ENCODE measurements at places on chromosomes 7 and 10.

- DNase-seq = no peak
Observed at GRCh38 chr10:60086421-60086820, 180.1 kb upstream of the CCDC6 start.

DNA sequence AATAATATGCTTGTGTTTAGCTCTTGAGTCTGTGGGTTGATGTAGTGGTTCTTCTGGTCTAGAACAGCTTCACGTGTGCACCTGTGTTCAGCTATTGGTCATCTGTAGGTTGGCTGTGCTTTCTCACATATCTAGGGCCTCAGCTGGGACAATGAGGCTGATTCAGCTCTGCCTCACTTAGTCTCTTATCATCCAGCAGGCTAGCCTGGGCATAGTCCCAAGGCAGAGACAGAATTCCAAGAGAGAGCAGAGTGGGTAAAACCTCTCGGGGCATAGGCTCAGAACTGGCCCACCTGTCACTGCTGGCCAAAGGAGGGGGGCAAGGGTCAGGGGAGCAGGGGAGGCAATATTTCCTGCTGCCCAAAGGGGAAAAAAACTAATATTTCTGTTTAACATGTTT, 32.0 kb upstream of the MXI1 start:
- DNase-seq = no peak

DNA sequence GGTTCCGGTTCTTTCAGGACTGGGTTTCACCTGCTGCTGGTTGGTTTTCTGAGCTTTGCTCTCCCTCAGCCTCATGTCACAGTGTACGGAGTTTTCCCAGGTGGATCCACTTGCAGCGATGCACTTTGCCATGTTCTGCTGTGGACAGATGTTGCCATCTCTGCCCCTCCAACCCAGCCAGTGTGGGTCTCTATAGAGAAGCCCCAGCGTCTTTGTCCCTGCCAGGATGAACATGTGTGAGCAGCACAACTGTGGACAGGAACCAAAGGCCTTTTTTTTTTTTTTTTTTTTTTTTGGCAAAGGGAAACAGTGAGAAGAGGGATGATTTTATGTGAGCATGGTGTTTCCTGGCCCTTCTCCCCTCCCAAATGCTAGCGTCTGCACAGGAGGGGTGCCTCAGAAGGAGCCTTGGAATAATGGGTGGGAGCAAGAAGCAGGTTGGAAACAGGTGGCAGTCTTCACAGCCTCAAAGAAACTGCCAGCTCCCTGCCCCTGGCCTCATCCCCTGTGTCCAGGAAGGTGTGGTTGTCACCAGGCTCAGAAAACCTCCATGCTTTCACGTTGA, 106.5 kb downstream of the RPS24 start:
- peak; percentile 66 for DNase-seq

- DNase-seq = no peak
Observed at GRCh38 chr10:13803566-13804554, 217.1 kb downstream of the PRPF18 start.

- DNase-seq = peak; percentile 33
Observed at GRCh38 chr10:16717622-16718395, 99.4 kb downstream of the RSU1 start.

- no peak for DNase-seq
Observed at GRCh38 chr10:133221331-133221730, 8.7 kb upstream of the UTF1 start.

- DNase-seq = no peak
Observed at GRCh38 chr7:91411060-91411459, 146.8 kb downstream of the FZD1 start.

DNA sequence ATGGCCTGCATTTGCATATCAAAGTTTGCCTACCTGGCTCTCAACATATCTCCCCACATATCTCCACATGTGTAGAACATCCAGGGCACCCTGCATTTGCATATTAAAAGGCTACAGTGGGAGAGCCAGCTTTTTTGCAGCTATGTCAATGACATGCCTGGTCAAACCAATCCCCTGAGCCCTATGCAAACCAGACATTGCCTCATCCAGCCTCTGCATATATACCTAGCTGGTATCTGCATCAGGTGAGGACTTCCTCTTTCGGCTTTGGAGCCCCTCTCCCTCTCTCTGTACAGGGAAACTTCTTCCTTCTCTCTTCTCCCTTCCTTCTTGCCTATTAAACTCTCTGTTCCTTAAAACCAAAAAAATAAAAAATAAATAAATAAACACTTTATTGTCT, 142.7 kb upstream of the STEAP4 start:
- no peak for DNase-seq

GRCh38 chr7:39407723-39408122, 158.5 kb upstream of the YAE1 start:
- DNase-seq = no peak

- no peak for DNase-seq
Observed at GRCh38 chr7:26948617-26949118, 84.3 kb upstream of the SKAP2 start.

GRCh38 chr7:155722118-155722517, 77.7 kb downstream of the RBM33 start:
- DNase-seq = no peak

DNA sequence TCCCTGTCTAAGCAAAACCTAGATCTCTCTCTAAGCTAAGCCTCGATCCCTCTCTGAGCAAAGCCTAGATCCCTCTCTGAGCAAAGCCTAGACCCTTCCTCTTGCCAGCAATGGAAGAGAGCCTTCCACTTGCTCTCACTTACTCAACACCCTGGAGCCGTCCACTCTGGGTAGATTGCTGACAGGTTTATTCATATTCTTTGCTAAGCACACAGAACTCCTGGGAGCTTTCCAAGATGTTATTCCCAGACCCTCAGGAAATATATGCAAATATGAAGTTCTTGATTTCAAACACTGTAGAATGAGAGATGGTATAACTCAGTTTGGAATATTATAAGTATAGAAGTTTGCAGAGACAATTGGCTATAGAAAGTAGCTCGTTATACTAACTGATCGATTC, 503.8 kb upstream of the CELF2 start:
- peak; percentile 25 for DNase-seq

DNA sequence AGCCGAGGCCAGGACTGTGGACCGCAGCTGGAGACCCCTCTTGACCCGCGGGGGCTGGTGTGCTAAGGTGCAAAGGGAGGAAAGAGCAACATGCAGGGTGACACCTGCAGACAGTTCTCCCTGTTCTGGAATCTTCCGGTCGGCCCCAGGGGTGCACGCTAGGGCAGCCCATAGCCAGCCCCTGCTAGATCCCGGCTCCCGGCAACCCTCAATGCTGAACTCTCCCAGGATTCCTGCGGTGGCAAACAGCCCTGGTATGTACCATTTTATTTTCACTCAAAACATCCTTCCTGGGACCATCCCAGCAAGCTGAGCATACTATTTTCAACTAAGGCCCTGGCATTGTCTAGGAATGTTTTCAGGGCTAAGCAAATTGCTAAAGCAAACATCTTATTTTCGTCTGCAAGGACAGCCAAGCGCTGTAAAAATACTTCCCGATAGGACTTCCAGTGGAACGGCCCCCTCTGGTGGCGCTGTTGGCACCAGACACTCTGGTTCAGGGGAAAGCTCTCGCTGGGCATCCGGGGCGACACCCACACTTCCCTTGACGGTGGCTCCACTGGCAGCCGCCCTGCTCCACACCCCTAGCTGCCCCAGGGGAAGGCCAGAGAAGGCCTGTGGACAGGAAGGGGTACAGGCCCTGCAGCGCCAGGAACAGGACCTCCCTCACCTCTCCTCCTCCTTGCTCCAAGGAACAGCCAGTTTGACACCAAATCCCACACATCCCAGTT, 99.4 kb downstream of the CTBP2 start:
- peak; percentile 89 for DNase-seq

DNA sequence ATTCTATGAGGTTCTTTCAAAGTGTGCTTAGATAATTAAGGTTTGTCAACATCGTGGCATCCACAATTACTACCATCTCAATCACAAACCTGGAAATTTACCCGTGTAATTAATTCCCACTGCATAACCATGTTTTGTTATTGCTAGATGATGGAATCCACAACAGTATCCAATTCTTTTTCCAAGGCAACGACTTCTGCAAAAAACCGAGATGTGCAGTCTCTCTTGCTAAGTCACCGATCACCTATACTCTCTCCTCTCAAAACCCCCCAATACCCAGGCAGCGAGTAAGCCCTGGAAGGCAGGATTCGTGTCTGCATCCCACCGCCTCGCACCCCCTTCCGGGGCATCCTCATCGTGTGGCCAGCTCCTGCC, 678 bp upstream of the EIF4H start:
- DNase-seq = no peak

DNA sequence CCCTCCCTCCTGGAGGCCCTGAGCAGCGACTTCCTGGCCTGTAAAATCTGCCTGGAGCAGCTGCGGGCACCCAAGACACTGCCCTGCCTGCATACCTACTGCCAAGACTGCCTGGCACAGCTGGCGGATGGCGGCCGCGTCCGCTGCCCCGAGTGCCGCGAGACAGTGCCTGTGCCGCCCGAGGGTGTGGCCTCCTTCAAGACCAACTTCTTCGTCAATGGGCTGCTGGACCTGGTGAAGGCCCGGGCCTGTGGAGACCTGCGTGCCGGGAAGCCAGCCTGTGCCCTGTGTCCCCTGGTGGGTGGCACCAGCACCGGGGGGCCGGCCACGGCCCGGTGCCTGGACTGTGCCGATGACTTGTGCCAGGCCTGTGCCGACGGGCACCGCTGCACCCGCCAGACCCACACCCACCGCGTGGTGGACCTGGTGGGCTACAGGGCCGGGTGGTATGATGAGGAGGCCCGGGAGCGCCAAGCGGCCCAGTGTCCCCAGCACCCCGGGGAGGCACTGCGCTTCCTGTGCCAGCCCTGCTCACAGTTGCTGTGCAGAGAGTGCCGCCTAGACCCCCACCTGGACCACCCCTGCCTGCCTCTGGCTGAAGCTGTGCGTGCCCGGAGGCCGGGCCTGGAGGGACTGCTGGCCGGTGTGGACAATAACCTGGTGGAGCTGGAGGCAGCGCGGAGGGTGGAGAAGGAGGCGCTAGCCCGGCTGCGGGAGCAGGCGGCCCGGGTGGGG, 2.2 kb downstream of the TRIM56 start:
- DNase-seq = no peak

DNA sequence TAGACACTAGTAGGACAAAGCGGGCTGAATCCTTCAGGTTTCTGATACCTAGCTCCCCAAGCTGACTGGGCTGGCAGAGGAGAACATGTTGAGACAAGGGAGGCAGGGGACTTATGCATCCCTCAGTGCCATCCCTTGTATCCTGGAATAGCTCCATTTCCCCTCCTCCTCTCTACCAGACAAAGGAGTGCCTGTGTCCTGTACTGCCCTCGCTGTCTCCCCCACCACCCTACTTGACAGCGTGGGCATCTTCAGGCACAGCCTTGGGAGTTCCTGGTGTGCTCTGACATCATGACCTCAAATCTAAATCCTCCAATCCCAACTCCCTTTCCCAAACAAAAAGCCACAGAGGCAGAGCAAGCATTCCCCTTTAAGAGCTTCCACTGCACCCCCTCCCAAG, 9.0 kb downstream of the SFXN3 start:
- no peak for DNase-seq

- no peak for DNase-seq
Observed at GRCh38 chr7:5206686-5207085, 16.7 kb downstream of the WIPI2 start.

Measured in muscle of back (tissue), 13 donors.